ENCODE measurements at places on chromosomes 6 and 20.

DNA sequence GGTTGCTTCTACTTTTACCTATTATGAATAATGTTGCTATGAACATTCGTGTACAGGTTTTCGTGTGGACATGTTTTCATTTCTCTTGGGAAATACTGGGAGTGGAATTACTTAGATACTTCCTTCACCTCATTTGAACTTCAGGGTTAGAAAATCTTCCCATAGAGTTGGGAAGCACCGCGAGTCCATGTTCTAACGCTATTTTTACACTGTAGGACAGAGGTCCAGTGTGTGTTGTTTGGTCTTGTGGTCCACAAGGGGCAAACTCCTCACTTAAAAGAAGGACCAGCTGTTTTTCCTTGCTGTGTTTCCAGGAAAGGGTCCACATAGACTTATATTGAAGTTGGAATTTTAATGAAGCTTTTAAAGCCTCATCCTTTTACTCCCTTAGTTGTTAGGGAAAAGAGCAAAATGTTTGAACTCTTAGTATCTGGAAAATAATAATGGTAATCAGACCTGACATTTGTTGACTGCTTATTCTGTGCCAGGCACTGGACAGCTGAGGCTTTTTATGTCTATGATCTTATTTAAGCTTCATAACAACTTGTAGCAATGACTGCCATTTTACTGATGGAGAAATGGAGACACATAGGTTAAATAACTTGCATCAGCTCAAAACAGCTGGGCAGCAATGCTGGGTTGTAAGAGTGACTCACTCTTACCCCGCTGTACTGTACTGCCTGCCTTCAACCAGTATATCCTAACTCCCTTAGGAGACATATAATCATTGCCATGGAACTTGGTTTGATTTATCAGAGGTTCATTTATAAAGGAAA, 52.0 kb downstream of the CDC5L start:
- DNase-seq: no peak

- no peak for DNase-seq
These were observed 69.0 kb downstream of the ZHX3 start for GRCh38 chr20:41248368-41249024.

GRCh38 chr6:165129086-165129485, 180.3 kb downstream of the C6orf118 start:
- no peak for DNase-seq

GRCh38 chr6:92399911-92400310, 1019.4 kb downstream of the EPHA7 start:
- DNase-seq: no peak

DNA sequence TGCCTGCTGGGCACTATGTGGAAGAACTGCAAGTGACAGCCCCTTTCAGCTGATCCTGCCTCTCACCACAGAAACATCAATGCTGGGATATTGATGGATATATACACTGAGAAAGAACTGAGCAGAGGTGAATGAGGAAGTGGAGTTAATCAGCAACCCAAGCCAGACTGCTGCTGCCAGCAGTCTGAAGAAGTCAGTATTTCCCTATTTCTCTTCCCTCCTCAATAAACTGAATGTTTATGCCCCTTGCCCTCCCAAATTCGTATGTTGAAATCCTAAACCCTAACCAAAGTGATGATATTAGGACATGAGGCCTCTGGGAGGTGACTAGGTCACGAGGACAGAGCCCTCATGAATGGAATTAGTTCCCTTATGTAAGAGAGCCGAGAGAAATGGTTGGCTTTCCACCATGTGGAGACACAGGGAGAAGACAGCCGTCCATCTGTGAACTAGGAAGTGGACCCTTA, 76.3 kb downstream of the CDK19 start:
- no peak for DNase-seq
